Activated naive CD8-positive, alpha-beta T cell treated with anti-CD3 and anti-CD28 coated beads, Interleukin-2, amount 50 U/mL, for 24 hours (primary cell): ENCODE measurements at places on chromosomes 16 and 17.

DNA sequence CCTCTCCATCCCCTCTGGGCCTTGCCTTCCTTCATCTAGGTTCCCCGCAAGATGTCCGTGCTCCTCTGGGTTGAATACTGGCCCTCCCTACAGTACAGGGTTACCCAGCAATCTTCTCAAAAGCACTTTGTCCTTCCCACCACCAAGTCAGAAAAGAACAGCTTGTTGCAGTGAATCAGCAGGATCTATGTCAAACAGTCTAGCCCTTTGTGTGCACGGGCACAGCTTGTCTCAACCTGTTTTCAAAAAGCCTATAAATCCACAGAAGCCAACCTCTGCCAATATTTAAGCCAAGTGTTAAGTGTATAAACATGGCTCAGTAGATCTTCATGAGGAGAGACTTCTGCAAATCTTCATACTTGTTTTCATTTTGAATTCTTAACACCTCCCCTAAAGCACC is 25.2 kb downstream of the C17orf67 start:
- DNase-seq: no peak

GRCh38 chr16:11074131-11074530 is 129.8 kb downstream of the CLEC16A start:
- no peak for DNase-seq

DNA sequence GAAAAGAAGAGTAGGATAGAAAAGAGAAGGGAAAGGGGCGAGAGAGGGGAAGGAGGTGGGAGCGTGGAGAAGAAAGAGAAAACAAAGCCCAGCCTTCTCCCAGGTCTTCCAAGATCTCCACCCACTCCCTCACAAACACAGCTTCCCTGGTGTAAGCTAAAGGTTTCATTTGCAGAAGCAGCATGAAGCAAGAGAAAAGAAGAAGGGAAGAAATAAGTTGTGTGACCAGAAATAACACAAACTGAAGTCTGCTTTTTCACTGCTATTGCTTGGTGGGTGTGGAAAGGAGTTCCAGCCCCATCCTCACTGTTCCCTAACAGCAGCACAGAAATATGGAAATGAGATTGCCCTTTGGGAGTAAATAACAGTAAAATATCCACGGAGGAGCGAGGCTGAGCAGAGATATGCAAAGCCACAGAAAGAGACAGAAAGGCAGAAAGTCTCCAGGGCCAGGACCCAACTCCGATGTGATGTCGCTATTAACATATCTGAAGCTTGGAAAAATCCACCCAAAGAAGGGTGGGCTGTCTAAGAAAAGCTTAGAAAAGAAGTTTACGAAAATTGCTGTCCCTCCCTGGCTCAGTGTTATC is 10.3 kb upstream of the GAS7 start:
- DNase-seq: no peak

DNA sequence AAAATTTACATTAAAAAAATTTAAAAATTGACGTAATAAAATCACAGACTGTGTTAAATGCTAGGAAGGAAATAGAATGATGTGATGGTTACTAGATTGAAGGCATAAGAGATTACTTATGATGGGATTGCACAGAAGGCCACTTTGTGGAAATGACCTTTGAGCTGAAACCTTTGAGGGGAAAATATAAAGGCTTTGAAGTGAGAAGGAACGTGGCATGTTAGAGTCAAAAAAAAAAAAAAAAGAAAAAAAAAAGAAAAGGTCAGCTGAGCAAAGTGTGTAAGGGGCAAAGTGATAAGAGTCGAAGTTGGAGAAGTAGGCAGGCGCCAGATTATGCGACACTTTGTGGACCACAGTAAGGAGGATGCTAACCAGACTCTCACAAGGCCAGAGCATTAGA is 3.6 kb upstream of the PSMD11 start:
- no peak for DNase-seq

DNA sequence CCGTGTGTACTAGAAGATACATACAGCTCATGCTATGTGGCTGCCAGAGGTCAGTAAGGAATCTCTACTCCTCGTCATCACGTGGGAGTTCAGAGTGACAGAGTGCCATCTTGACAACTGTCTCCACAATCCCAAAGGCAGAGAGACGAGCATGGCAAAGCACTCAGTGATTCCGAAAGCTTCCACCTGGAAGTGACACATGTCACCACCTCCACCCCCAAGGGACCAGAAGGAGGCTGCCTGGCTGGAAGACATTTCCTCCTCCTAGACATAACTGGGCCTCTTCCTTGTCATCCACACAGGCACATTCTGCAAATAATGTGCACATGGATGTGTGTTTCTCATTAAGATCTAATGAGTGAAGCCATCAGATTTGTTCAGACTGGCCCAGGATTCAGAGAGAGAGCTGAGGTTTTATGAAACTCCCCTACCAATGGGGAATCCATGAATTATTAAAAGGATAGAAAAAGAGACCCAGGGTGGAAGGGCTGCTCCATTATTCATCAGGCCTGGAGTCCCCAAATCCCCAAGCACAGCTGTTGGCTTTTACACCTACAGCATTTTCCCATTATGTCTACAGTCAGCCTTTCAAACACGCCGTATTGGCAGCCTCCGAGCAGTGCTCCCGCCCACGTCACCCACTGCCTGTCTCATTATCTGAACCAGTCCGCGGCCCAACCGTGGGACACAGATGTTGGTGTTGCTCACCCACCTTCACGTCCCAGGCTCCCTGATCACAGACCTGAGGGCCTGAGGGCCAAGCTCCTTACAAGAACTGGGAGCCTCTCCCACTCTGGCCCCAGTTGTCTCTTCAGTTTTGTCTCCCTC is 3.3 kb upstream of the CACNG5 start:
- DNase-seq: no peak

- peak; percentile 81 for DNase-seq
Observed at GRCh38 chr17:8163978-8164814, 1.4 kb upstream of the VAMP2 start.

GRCh38 chr16:48433850-48434530 is 48.8 kb upstream of the SIAH1 start:
- DNase-seq: no peak
